ENCODE measurements at places on chromosomes 4 and X. TPM values are rescaled to one million over a fixed set of nuclear protein-coding genes. Genes with fewer than 3 reads are reported as not detected.
A peak's percentile ranks its signal among the peaks of the same experiment; 100 is the strongest.

DNA sequence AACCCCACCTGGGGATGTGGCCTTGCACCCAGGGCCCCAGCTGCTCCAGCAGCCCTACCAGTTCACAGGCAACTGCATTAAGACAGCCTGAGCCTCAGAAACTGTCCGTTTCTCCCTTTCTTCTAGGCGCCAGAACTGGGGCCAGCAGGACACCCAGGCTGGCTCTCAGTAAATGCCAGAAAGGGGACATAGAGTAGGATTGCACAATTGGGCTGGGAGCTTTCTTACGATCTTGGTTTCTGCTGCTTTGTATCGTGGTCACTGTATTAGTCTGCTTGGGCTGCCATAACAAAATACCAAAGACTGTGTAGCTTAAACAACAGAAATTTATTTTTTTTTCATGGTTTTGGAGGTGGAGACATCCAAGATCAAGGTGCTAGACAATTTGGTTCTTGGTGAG lies 48.4 kb downstream of the NALF2 start:
- DNase-seq: no peak

DNA sequence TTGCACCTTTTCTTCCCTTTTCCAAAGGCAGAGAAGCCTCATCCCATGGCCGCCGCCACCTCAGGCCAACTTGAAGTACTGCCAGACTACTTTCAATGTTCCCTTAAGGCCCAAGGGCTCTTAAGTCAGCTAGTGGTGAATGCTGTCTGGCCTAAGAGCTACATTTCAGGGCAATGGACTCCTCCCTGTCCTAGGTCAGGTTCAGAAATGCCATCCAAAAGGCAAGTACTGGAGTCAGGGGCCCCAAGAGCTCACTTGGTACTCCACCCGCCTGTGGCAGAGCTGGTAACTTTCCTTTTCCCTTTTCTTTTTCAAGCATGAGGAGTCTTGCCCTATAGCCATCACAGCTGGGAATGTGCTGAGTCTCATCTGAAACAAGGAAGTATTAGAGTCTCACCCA lies 327.1 kb downstream of the NAP1L3 start:
- DNase-seq: no peak

DNA sequence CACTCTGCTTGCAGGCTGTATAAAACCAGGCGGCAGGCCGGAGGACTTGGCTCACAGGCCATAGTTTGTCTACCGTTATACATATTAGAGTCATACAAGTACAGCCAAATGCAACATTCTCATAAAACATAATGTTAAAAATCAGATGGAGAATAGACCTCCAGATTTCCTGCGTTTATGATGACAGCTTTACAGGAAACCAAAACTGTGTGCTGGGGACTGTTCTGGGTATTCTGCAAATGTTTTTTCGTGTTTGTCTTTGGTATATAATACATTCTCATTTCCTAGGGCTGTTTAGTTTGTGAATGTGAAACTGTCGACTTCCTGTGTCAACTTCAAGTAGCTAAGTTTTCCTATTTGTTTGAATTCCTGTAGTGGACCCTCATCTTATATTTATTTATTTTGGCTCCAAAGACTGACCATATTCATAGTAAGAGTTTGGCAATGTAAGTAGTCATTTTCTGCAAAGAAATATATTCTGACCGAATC lies 79.5 kb upstream of the FAM9C start:
- DNase-seq: no peak

DNA sequence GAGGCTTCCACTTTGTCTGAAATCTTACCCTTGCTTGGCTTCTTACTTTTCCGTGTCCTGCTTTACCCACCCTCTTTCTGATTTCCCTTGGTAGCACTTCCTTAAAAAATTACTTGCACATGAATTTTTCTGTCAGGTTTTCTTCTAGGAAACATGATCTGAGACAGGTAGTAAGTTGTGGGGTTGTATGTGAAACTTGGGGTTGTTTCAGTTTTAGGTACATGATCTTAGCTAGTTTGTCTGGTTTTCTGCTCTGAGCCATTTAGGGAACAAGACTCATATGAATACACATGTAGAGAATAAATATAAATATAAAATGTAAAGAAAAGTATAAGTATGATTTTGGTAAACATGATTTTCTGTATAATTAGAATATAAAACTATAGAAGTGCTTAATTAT lies 17.4 kb upstream of the ARMCX2 start:
- DNase-seq: no peak

GRCh38 chrX:15072259-15072658 lies 197.6 kb downstream of the ASB9 start:
- DNase-seq: no peak

The EOLA2 gene
- total RNA-seq: 44.3 TPM

- DNase-seq: no peak
Measured at GRCh38 chr4:115219315-115219860, 106.0 kb upstream of the NDST4 start.

- no peak for DNase-seq
Measured at GRCh38 chrX:11537141-11537540, 128.6 kb downstream of the ARHGAP6 start.

The N4BP2 gene
- total RNA-seq: 7.8 TPM

- no peak for DNase-seq
Measured at GRCh38 chrX:153865321-153865580, 20.7 kb downstream of the L1CAM start.

GRCh38 chr4:40177591-40177990 lies 19.2 kb upstream of the RHOH start:
- DNase-seq: no peak

The CHM gene
- 15.8 TPM for total RNA-seq

GRCh38 chr4:118883861-118884260 lies 4.8 kb upstream of the SYNPO2 start:
- DNase-seq: no peak

GRCh38 chrX:39688576-39689375 lies 409.0 kb downstream of the BCOR start:
- no peak for DNase-seq

DNA sequence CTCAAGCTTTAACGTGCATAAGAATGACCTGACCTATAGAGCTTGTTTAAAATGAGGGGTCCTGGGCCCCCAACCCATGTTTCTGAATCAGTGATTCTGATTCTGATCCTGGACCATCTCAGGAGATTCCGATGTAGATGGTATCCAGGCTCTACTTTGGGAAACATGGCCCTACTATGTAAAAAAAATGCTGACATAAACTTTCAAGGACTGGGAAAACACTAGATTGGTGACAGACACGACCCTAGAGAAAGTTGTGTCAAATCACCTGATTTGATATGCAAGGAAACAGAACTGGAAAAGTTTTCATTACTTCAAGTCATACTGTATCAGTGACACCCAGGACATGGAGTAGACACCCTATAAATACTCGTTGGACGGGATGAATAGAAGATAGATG lies 328.5 kb downstream of the HNRNPD start:
- DNase-seq: no peak

GRCh38 chr4:8687083-8687482 lies 94.5 kb downstream of the CPZ start:
- DNase-seq: no peak

GRCh38 chr4:149343614-149344013 lies 472.0 kb downstream of the IQCM start:
- no peak for DNase-seq

DNA sequence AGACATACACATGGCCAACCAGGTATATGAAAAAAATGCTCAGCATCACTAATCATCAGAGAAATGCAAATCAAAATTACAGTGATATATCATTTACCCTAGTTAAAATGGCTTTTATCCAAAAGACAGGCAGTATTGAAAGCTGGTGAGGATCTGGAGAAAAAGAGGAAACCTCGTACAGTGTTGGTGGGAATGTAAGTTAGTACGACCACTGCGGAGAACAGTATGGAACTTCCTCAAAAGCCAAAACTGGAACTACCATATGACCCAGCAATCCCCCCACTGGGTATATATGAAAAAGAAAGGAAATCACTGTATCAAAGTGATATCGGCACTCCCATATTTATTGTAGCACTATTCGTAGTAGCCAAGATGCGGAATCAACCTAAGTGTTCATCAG lies 23.4 kb downstream of the ABHD18 start:
- DNase-seq: no peak

DNA sequence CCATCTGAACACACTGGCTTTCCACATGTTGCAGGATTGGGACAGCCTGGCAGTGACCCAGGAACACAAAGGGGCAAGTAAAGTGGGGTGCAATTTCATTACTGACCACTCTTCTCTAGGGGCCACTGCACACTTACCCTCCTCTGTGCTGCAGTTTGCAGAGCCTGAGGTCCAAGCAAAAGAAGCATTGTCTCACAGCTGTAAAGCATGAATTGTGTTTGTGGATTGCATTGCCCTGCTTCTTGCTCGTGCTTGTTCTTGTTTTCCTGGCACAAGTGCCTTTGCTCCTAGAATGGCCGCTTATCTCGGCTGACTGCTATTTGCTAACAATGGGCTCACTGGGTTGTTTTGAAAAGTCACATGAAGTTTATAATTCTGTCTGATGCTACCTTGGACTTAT lies 209.1 kb upstream of the JADE1 start:
- no peak for DNase-seq

- DNase-seq: no peak
Measured at GRCh38 chr4:119125931-119126330, 9.7 kb upstream of the MYOZ2 start.

The RAB39B gene
- not detected for total RNA-seq

DNA sequence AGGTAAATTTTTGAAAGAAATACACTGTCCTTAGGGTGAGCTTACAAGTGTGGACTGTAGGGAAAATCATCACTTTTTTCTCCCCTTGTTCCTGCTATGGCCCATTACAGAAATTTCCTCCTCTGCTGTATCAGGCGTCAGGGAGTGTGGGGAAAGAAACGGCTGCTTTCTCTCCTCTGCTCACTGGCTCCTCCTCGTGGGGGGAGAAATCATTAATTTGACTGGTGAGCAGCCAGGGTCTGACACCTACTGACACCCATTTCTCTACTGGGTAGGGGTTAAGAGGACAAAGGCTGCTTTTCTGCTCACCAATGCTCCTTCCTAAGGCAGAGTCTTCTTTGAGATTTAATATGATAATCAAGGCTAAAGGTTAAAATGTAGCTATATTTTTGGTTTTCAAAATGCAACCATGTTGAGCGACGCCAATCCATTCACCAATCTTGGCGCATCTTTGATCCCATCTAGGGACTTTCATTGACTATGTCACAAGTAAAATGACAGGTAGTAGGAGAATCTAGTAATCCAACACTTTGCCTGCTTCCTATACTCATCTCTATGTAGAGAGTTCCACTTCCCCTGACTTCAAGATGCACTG lies 25.1 kb downstream of the SETD7 start:
- no peak for DNase-seq

DNA sequence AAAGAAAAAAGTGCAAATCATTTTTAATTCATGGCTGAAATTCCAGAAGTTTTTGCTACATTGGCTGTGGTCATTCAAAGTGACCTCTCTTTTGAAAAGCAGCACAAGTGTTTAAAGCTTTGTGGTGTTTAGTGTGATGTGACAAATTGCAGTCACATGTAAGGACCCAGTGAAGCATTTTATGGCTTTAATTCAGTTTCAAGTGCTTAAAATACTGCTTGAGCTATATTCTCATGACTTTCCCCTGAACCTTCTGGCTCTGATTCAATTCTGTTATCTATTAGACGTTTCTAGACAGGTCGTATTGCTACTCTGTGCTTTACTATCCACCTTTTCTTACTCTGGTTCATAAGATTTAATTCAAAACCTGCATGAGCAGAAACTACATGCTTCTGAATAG lies 105.8 kb downstream of the FAT4 start:
- no peak for DNase-seq

DNA sequence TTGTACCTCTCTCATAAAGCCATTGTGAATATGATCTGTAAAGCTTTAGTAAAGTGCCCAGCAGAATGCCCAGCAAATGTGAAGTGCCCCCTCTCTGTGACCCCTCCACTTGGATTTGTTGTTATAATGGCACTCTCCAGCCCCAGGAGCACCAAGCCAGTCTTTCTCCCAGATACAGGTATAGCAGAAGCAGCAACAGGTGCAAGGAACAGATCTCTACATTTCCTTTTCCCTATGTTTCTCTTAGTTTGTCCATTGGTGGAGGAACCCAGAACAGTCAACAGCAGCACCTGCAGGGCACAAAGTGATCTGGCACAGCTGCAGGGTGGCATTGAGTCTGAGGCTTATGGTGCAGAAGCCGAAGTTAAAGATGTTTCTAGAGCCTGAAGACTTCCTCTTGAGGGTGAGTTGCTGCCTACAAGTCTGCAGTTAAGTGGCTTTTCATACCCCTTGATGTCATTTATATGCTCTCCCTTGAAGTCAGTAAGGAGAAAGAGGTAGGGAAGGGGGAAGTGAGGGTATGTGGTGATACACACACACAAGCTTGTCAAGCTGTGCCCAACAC lies 16.1 kb upstream of the CXCL3 start:
- DNase-seq: no peak

The HDAC8 gene
- 52.8 TPM for total RNA-seq

DNA sequence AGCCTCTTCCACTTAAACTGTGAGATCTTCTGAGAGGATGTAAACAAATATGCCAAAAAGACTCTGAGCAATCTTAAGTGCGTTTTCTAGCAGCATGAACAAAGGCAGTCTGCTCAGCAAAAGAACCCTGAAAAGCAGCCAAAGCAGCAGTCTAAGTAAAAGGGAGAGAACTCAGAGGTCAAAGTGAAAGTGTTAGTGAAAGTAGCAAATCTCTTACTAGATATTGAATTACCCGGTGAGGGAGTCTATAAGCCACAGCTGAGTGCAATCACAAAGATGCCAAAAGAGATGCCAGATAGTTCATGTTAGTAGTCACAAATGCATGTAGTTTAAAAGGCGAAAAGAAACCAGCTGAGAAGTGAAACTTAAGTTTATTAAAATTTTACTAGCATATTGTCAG lies 7.9 kb upstream of the GNRHR start:
- DNase-seq: no peak

DNA sequence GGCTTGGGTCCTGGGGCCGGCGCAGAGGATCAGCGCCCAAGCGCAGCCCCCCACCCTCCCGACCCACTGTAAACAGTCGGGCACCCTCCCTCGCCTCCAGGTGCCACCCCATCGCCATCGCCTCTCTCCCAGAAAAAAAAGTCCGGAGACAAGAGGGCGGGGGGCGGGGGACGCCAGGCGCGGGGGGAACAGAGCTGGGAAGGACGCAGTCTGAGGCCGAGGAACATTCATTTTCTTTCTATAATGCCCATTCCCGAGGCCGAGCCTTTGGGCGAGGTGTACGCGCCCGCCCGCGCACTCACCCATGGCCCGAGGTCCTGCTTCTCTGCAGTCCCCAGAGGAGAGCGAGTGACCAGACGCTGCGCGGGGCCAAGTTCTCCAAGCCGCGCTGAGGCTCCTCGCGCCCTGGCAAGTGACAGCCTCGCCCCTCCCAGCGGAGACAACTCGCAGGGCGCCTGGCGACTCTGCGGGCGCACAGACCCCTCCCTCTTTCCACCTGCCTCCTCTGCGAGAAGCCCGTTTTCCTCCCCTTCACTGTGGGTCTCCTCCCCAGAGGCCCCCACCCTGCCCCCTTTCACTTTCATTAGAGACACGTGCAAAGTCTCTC lies 63.5 kb upstream of the WDR17 start:
- peak; percentile 41 for DNase-seq
